ENCODE measurements at places on chromosomes 1 and 21.
A peak's percentile ranks its signal among the peaks of the same experiment; 100 is the strongest.

GRCh38 chr1:247884797-247885413, 10.5 kb upstream of the OR2W3 start:
- DNase-seq = no peak

GRCh38 chr1:36843027-36843426, 191.3 kb downstream of the GRIK3 start:
- DNase-seq = no peak

- peak; percentile 28 for DNase-seq
Observed at GRCh38 chr1:99481391-99481996, 164.4 kb upstream of the PALMD start.

- DNase-seq = no peak
Observed at GRCh38 chr1:245158913-245159312, 4.1 kb downstream of the KIF26B start.

- no peak for DNase-seq
Observed at GRCh38 chr1:212451416-212452322, 18.9 kb downstream of the NENF start.

- peak; percentile 78 for DNase-seq
Observed at GRCh38 chr1:156571919-156572662, at the start of gene IQGAP3. Gene IQGAP3, minus strand, starts transcription at chr1:156572565. Its CDS starts 36 bp downstream, at chr1:156572529.

- DNase-seq = no peak
Observed at GRCh38 chr1:180540697-180541594, 17.8 kb upstream of the OVAAL start.

- DNase-seq = no peak
Observed at GRCh38 chr1:210159211-210159610, 73.4 kb upstream of the SERTAD4 start.

DNA sequence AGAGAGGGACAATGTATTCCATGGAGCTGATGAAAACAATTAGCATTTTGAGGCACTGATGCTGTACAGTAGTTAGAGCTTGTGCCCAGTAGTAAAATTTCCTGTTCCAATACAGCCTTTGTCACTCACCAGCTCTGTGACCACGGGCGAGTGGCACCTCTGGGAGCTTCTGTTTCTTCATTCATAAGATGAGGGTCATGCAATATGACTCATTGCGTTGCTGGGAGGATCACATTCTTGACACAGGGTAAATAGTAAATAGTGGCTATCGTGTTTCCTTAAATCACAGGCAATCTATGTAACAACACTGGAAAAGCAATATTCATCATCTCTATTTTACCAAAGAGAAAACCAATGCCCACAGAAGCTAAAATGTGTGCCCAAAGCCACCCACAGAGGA, 4.5 kb upstream of the LRRC52 start:
- DNase-seq = no peak

GRCh38 chr1:147516157-147516917, 25.0 kb upstream of the BCL9 start:
- no peak for DNase-seq

DNA sequence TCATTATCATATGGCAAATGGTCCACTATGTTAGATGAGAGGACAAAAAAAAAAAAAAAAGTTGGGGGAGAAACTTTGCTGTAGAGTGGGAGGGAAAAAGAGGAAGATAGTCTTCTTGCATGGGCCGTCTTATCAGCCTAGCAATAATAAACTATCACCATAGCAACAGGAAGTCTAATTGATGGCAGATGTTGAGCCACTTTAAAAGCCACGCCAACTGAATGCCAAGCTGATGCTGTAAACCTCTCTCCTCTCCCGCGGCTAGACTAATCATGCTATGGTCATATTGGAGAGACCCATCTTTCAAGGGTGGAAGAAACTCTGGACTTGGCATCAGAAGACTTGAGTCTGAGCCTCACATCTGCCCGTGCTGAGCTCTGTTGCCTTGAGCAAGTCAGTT, 122.2 kb upstream of the HOOK1 start:
- DNase-seq = no peak

DNA sequence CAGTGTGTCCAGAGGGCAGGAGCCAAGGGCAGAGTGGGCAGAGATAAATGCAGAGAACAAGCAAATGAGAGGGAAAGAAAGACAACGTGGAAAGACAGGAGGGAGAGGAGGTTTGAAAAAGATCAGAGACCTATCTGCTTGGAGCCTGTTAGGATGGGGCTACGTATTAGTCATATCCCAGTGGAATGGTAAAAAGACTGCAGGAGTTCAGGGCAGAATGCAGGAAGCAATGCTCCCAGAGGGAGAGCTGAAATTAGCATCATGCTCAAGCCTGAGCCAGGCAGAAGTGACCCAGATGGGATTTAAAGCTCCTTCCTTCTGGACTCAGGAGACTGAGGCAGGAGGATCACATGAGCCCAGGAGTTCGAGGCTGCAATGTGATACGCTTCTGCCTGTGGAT, 261.3 kb upstream of the CHRM3 start:
- no peak for DNase-seq

- no peak for DNase-seq
Observed at GRCh38 chr1:36390411-36390810, 4.7 kb upstream of the STK40 start.

DNA sequence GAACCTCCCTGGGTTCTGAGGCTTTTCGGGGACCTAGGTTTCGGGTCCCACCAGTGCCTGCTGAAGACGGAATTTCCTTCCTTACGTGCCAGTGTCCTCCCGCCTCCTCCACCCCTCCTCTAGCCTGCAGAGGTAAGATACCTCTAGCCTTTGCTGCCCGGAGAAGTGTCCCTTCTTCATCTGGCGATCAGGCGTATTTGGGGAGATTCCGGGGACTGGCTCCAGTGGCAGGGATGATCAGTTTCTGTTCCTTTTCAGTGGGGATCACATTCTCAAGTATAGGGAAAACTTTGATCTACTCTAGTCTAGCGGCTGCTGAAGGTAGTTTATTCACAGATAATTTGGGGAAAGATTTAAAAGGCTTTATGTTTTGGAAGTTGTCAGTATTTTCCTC, 674 bp downstream of the CEP350 start:
- no peak for DNase-seq

Measured in activated T-cell treated with anti-CD3 and anti-CD28 coated beads, Interleukin-2, amount 50 U/mL, for 72 hours (primary cell).